ENCODE measurements at places on chromosomes 3 and 15. TPM values are rescaled to one million over a fixed set of nuclear protein-coding genes. Genes with fewer than 3 reads are reported as not detected.

Gene FGD5
- total RNA-seq = 3.4 TPM

Gene CILP
- 0.25 TPM for total RNA-seq

Gene ESYT3
- 0.74 TPM for total RNA-seq

Gene GCNT3
- total RNA-seq = under 0.01 TPM

Gene CPN2
- not detected for total RNA-seq

Gene MAP1A
- total RNA-seq = 35.2 TPM

Gene SLC12A1
- total RNA-seq = 0.98 TPM

Gene OSBPL10
- total RNA-seq = 11.8 TPM

Measured in temporal lobe (tissue), 4 donors.